ENCODE measurements at places on chromosomes 5 and 9. TPM values are rescaled to one million over a fixed set of nuclear protein-coding genes. Genes with fewer than 3 reads are reported as not detected.

- DNase-seq: no peak
These were observed 282.5 kb downstream of the ZSWIM6 start for GRCh38 chr5:61614606-61615005.

DNA sequence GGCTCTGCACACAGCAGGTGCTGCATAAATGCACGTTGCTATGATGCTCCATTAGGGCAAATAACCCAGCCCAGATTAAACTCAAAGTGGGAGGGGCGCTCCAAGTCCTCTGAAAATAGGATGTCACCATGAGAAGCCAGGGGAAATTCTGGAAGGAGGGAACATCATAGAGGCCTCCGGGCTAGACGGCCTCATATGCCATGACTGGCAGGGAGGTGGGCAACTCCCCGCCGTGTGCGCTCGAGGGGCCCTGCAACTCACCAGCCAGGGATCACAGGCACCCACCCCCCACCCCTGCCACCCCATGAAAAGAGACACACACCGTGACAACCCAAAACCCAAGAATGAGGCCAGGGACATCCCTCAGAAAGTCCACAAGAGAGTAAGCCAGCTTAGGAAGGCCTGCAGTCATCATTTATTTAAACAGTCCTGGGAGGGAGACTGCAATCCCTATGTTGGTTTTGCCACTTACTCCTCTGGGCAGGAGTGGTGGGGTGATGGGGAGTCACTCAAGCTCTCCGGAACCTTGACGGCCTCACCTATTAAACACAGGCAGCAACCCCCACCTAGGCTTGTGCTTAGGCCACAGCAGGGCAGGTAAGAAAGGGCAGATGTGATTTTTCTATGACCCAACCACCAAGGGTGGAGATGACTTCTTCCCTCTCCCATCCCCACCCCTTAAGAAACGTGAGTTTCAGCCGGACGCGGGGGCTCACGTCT is 4.0 kb downstream of the VAV2 start:
- no peak for DNase-seq

DNA sequence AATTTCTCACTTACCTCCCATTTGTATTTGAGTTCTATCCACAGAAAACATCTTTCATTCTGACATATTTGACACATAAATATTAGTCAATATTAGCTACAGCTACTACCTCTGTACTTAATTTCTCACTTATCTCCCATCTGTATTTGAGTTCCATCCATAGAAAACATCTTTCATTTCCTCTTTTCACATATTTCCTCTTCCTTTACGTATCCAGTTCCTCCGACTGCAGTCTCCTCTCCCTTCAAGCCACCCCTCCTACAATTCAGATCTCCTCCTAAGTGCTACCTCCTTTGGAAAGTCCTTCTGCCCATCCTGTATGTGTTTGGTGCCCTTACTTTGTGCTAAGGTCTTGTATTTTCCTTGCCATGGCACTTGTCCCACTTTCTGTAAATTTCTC is 1.6 kb downstream of the SREK1IP1 start:
- no peak for DNase-seq

- no peak for DNase-seq
These were observed 7.6 kb upstream of the AK3 start for GRCh38 chr9:4748612-4749011.

- no peak for DNase-seq
These were observed 51.3 kb downstream of the LHFPL2 start for GRCh38 chr5:78597068-78597973.

GRCh38 chr5:34680896-34681295 is 24.8 kb downstream of the RAI14 start:
- DNase-seq: no peak

- peak; percentile 34 for DNase-seq
These were observed 105.2 kb downstream of the SH3TC2 start for GRCh38 chr5:148957591-148958202.

GRCh38 chr5:51326844-51327243 is 56.4 kb upstream of the ISL1 start:
- no peak for DNase-seq

Gene PTGS1
- total RNA-seq: 0.62 TPM

- no peak for DNase-seq
These were observed 47.8 kb downstream of the AHRR start for GRCh38 chr5:369151-369868.

GRCh38 chr9:14311956-14312685 is 1.8 kb downstream of the NFIB start:
- DNase-seq: no peak

DNA sequence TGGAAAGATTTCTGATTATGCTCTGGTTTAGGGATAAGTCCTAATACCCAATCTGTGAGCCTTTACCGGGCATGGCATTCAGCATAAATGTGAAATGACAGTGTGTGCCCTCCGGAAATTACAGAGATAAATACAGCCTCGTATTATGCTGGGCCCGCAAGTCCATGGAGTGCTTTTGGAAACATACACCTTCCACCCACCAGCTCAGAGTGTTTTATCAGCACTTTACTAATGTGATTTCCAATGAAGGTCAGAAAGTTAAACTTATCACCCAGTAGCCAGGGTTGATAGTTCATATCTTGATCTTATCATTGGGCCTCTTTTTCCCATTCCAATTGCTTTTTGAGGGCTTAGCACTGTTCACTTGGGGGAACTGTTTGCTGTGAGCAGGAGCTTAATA is 94.8 kb downstream of the SGCD start:
- DNase-seq: no peak

GRCh38 chr5:164370841-164371240 is 865.4 kb downstream of the MAT2B start:
- no peak for DNase-seq

DNA sequence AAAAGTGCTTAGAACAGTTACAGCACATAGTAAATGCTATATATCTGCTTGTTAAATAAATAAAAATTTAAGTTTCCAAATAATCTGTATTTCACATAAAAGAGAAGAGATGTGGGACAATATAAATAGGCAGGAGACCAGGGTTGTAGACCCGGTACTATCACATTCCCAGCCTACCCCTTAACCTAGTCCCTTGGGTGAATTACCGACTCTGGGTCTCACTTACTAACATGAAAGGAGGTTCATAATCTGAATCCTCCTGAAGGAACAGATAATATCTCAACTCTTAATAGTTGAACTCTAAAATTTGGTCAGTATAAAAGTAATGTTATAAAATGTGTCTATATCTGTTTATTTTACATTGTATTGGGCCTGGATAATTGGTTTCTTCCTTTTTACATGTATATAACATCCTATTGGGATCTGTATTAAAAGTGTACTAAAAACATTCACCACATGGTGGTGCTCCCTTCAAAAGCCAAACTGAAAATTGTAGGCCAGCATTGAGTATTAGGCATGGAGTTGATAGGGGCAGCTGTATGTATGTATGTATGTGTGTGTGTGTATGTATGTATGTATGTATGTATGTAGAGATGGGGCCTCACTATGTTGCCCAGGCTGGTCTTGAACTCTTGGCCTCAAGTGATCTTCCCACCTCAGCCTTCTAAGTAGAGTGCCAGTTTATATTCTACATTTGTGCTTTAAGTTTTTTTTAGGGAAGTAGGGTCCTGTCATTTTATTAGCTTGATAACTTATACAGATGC is 64.2 kb upstream of the ABL1 start:
- DNase-seq: no peak

Gene CXCL14
- total RNA-seq: not detected

- no peak for DNase-seq
These were observed 815.0 kb downstream of the CDH18 start for GRCh38 chr5:19172926-19173470.

Gene GABRA1
- not detected for total RNA-seq

Data from activated naive CD8-positive, alpha-beta T cell treated with anti-CD3 and anti-CD28 coated beads for 36 hours (primary cell).